ENCODE measurements at places on chromosomes 2 and 18. TPM values are rescaled to one million over a fixed set of nuclear protein-coding genes. Genes with fewer than 3 reads are reported as not detected.
A peak's percentile ranks its signal among the peaks of the same experiment; 100 is the strongest.

GRCh38 chr18:46573156-46573555, 83.9 kb downstream of the LOXHD1 start:
- no peak for DNase-seq

DNA sequence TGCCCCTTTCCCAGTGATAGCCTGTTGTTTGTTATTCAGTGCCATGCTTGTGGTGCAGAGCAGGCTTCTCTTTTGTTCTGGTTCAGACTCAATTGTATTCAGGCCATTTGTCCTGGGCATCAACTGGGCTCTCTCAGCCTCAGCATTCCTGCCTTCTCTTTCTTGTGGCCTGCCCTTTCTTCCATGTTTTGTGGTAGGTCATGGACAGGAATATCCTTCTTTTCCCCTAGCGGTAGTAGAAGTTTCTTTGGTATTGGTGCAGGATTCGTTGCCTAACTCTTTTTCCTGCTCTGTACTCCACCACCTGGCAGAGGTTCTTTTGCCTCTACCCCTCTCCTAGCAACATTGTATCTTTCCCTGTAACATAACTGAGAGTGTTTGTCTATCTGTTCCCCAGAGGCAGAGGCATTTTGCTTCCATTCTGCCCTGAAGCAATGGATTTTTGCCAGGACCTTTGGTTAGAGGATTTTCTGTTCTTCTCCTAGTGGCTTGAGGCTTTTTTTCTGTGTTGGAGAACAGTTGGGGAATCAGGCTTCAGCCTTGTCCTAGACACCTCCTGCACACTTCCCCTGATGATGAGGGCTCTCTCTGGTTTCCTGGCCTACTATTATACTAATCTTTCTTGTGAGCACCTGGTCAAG, 68.5 kb downstream of the NCOA1 start:
- DNase-seq = no peak

GRCh38 chr2:43059183-43059897, 167.1 kb downstream of the ZFP36L2 start:
- DNase-seq = peak; percentile 93

GRCh38 chr2:71895320-71896161, 252.1 kb downstream of the CYP26B1 start:
- peak; percentile 6 for DNase-seq

DNA sequence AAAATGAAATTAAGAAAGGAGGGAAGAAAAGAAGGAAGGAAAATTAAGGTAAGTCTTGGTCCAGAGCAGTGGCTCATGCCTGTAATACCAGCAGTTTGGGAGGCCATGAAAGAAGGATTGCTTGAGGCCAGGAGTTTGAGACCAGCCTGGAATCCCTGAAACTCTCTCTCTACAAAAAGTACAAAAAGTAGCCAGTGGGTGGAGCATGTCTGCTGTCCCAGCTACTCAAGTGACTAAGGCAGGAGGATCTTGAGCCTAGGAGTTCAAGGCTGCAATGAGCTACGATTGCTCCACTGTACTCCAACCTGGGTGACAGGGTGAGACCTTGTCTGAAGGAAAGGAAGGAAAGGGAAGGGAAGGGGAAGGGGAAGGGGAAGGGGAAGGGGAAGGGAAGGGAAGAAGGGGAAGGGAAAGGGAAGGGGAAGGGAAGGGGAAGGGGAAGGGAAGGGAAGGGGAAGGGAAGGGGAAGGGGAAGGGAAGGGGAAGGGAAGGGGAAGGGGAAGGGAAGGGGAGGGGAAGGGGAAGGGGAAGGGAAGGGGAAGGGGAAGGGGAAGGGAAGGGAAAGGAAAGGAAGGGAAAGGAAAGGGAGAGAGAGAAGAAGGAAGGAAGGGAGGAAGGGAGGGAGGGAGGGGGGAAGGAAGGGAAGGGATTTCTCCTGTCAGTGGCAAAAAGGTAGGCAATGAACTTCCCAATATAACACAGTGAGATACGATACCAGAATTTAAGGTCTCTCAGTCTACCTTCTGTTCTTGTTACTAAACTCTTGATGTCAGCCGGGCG, 412.8 kb downstream of the CMPK2 start:
- no peak for DNase-seq

DNA sequence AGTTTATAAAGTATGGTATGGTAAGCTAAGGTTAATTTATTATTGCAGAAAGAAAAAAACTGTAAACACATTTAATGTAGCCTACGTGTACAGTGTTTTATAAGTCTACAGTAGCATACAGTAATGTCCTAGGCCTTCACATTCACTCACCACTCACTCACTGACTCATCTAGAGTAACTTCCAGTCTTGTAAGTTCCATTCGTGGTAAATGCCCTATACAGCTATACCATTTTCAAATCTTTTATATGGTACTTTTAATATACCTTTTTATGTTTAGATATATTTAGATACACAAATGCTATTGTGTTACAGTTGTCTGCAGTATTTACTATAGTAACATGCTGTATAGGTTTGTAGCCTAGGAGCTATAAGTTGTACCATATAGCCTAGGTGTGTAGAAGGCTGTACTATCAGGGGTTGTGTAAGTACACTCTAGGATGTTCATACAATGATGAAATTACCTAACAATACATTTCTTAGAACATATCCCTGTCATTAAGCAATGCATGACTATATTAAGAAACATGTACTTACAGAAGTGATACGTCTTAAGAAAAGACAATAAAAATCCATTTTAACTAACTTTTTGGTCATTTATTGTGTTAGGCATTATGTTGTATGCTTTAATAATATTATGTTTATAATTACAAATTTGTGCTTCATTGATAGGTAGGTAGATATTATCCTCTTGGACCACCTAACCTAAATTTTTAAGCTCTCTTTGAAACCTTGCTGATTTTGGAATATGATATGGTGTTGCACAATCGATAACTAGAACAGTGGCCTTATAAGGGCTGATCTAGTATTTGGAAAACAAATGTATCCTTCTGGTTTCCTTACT, 51.9 kb downstream of the VRK2 start:
- no peak for DNase-seq

DNA sequence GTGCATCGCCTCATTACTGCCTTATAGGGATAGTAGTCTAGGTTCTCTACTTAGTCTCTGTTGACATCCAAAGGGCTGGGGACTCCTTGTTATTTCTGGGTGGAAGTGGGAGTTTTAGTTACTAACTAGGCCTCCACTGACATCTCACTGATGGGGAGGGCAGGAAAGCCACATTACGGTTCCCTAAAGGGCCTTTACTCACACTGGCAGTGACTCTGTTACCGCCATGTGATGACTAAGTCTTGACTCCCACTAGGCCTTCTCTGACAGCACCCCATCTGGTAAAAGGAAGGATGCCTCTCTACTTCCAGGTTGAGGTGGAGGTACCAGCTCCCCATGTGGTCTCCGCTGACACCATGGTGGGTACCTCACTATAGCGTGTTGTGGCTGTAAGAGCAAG, 14.0 kb upstream of the BCL2L11 start:
- no peak for DNase-seq

DNA sequence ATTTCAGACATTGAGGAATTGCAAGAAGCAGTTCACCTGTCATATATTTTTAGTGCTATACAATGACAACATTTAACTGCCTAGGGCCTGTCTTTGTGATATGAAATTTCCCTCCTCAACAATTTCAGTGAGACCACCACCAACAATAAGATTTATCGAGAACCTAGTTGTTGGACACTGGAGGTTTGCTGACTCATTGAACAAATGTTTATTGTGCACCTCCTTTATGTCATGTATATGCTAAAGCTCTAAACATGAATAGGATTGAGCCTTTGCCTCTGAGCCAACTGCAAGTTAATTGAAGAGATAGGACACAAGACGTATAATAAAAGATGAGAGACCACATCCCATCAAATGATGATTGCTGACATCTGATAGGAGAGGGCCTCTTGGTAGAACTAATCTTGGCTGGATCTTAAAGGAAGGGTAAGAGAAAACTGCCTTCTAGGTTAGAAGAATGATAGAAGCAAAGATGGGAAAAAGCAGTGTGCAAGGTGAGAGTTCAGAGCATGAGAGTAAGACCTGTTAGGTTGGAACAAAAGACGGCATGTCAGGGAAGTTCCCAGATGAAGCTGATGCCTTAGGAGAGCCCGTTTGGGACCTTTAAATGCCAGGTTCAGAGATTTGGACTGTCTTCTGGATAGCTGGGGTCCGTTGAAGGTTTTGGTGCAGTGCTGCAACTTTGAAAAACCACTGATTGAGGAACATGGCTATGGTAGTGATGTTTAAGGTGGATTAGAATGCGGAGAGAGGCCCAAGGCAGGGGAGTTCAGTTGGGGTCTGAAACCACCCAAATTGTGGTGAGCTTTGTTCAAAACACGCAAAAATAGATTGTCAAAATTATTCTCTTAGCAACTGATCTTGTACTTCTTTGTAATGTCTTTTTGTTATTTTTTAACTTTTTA, 133.0 kb upstream of the EML6 start:
- no peak for DNase-seq

DNA sequence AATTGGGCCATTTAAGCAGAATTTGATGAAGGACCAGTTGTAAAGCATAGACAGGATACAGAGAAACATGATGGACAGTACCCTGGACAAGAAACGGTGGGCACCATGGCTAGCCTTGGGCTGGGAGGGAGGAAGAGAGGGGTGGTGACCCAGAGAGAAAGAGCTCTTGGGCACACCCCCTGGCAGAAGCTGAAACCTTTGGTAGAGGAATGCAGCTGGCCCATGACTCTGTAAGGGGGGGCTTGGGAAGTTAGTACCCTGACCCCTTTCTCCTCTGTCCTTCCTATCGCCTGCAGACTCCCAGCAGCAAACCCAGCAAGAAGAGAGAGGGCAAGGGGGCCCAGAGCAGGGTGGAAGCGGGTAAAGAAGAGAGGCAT, 32.6 kb downstream of the MRPL44 start:
- no peak for DNase-seq

GRCh38 chr2:170929686-170930050, 615 bp downstream of the GORASP2 start:
- peak; percentile 78 for DNase-seq

DNA sequence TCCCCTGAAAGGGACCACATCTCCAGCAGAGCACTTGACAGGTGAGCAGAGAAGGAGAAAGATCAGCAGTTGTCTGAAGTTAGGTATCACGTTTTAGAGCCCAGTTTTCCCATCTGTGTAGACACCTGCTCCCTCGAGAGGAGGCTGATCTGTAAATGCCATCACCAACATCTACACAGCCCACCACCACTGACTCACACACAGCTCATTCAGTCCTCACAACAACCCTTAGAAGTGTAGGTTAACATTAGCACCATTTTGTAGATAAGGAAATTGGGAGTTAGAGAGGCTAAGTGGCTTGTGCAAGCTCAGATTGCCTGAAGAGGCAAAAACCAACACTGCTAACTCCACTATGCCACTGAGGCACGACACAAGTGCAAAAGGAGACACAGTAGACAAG, 37.2 kb upstream of the STAT1 start:
- DNase-seq = no peak

DNA sequence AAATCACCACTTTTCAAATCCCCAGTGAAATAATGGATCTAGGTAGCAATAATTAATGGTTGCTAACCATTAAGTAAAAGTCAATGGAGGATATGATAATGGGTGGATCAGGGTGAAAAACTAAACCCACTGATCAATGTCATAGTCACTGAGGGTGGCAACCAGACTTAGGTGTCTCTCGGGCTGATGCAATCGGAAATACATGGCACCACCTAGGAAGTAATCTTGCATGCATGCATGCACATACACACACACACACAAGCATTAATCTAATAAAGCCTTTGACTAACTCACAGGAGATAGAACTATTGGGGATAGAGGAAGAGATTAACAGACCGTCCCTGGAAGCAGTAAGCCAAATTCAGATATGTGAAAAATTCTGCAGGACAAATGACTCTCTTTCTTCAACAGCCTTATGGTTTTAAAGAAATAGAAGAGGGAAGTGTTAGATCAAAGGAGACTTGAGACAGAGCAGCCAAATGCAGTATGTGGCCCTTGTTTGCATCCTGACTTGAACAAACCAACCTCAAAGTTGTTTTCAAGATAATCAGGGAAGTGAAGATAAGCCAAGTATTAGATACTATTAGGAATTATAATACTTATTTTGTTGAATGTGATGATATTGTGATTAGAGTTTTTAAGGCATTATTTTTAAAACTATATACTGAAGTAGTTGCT, 186.0 kb upstream of the RMP24 start:
- DNase-seq = no peak

GRCh38 chr2:133218204-133218603, 350.1 kb downstream of the NCKAP5 start:
- no peak for DNase-seq

GRCh38 chr2:106138543-106139237, 55.4 kb downstream of the UXS1 start:
- no peak for DNase-seq

- peak; percentile 48 for DNase-seq
Observed at GRCh38 chr2:179273461-179273962, 8.9 kb upstream of the SESTD1 start.

DNA sequence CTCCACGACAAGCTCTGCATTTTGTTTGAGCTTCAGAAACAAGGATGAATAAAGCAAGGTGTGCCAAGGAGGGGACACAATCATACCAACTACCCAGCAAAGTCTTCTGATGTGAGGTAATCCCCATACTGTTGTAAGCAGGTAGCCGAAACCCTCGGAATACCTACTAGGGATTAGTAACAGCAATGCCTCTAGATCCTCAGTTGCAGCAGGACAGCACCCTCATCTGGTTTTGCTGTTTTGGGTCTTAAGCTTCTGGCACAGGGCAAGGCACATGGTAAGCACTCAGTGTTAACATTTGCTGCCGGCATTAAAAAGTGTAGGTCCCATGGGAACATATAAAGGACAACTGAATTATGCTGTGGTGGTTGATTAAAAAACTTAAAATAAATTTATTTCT, 16.0 kb upstream of the LINC00305 start:
- DNase-seq = no peak

GRCh38 chr2:40725040-40725439, 273.1 kb upstream of the SLC8A1 start:
- no peak for DNase-seq

- DNase-seq = no peak
Observed at GRCh38 chr2:201827621-201828020, 21.3 kb downstream of the CDK15 start.

GRCh38 chr2:206354129-206354528, 79.7 kb downstream of the ZDBF2 start:
- no peak for DNase-seq

DNA sequence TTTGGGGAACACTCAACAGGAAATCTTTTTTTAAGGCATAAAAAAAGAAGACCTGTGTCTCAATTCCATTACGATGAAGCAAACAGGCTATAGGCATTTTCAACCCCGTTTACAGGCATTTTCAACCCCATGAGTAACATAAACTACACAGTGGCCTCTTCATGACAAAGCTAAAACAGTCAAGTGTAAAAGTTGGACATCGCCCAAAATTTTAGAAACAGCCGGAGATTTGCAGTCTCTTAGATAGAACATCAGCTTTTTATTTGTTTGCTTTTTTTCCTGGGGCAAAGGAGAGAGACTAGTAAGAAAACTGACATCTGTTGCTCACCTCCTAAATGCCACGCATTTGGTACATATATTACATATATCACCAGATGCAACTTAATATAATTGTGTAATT, 173.7 kb downstream of the CMPK2 start:
- no peak for DNase-seq

GRCh38 chr2:2116657-2117056, 214.4 kb downstream of the MYT1L start:
- DNase-seq = no peak

NPPC gene
- total RNA-seq = not detected

DYNAP gene
- not detected for total RNA-seq

IL36G gene
- not detected for total RNA-seq

ZC3H6 gene
- total RNA-seq = 17.1 TPM

BMP10 gene
- total RNA-seq = not detected
